ENCODE measurements at places on chromosomes 6 and 20.

DNA sequence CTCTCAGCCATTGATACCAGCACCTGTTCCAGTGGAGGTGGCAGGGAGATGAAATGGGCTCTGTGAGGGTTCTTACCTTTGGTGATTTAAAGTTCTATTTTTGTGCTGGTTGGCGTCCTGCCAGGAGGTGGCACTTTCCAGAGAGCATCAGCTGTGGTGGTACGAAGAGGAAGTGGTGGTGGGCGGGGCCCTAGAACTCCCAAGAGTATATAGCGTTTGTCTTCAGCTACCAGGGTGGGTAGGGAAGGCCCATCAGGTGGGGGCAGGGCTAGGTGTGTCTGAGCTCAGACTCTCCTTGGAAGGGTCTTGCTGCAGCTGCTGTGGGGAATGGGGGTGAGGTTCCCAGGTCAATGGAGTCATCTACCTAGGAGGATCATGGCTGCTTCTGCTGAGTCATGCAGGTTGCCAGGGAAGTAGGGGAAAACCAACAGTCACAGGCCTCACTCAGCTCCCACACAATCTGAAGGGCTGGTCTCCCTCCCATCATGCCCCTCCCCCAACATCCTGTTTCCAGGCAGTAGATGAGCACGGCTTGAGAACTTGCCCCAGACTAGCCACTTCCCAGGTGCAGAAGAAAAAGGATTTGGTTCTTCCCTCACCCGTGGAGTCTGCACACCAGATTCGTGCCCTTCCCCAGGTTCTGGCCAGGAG lies 46.6 kb downstream of the MOXD1 start:
- ATAC-seq, result peak; percentile 64

- no peak for ATAC-seq
Observed at GRCh38 chr6:23031986-23032385, 462.6 kb downstream of the HDGFL1 start.

- peak; percentile 27 for ATAC-seq
Observed at GRCh38 chr6:21593927-21594415, 420 bp downstream of the SOX4 start.

DNA sequence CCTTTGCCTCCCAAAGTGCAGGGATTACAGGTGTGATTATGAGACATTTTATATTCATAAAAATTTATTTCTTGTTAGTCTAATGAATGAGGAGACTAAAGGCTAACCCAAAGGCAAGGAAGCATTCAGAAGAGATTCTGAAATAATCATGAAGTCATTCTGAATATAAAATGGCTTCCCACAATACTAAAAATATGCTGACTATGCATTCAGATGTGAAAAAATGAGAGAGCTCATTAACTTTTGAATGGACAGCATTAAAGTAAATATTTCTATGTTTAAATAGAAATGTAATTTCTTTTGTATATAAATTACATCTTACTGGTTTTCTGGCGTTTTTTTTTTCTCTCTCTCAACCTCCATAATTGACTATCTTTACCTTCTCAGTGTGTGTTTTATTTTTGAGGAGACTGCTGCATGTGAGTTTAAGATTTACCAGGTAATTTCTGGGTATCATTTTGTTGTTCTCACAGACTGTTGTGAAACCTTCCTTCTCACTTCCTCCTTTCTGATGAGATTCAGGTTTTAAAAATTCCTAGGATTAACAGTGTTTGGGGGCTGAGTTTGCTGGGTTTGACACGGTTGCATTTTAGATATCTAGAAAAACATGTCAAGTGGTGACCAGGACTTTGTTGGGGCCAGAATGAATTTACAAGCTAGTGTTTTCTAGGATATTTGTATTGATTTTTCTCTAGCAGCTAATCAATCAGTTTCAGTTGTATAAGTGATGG lies 316.6 kb downstream of the CDKAL1 start:
- ATAC-seq, result no peak

DNA sequence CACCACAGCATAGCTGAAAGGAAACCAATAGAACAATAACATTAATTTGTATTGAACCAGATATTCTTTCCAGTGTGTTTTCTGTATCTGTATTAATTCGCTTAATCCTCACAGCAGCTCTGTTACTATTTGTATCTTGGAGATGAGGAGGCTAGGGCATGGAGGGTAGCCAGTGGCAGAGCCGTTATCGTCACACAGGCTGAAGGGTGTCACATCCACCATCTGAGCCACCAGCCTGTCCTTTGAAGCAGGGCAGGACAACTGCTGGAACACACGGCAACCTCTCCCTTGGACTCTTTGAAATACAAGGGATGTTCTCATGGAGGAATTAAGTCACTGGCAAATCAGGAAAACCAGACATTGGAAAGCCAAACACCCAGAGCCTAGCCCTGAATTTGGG lies 628.0 kb upstream of the CDH4 start:
- no peak for ATAC-seq

DNA sequence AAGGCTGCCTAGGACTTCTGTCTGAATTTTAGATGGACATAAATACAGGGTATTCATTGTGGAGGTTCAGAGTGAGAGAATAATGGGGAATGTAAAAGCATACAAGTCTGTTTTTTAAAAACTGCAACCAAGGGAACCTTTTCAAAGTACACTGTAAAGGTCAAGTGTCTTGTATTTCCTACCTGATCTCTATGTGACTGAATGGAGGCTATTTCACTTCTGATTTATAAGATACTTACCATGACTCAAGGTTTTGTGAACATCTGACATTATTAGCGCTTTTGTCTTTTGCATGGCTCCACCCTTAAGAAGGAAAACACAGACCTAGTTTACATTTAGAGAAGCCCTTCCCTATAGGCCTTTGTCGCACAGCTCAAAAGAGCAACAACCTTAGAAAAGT lies 126.5 kb downstream of the ZFAND3 start:
- no peak for ATAC-seq

DNA sequence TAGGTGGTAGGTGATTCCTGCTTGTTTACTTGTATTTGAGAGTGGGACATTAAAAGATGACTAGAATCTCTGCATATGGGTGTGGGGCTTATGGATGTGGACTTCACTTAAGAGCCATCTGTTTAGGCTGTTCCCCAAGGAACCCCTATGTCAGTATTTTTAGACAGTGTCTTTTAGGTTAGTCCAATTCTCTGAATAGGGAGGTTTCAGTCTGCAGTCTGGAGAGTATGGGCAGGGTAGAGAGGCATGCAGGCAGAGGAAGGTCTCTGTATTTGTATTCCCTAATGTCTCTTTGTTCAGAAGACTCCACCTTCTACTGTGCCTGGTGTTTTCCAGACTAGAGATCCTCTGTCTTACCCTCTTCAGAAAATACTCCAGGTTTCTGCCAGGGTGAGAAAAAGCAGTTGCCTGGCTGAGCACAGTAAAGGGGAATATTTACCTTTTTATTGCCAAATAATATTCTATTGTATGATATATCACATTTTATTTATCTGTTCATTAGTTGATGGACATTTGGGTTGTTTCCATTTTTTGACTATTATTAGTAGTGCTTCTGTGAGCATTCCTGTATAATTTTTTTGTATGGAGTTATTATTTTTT lies 19.1 kb downstream of the SLX4IP start:
- ATAC-seq, result no peak

DNA sequence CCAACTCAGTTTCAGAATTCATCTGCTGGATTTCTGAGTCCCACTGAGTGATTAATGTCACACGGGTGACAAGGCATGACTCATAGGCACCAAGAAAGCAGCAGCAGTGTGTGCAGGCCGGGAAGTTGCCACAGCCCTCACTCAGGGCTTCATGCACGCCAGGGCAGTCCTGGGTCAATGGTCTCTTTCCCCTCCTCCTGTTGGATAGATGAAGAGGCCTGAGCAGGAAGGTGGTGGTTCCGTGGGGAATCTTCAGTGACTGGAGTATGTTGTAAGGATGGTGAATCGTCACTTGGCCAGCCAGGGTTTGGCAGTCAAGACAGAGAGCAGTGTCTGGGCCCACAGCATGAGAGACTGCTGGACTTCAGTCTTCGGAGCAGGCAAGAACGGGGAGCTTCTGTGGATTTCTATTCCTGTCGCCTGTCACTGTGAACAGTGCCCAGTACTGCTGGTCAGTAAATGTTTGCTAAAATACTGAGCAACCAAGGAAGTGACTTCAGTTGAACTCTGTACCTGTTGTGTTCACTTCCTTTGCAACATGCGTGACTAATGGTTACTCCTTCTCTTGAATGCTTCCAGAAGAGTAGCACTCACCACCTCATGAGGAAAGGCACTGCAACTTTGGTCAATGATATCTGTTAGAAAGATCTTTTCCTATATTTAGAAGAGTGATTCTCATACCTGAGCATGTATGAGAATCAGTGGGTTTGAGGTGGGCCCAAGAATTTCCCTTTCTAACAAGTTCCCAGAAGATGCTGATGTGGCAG lies 62.0 kb upstream of the CD93 start:
- ATAC-seq, result peak; percentile 91

DNA sequence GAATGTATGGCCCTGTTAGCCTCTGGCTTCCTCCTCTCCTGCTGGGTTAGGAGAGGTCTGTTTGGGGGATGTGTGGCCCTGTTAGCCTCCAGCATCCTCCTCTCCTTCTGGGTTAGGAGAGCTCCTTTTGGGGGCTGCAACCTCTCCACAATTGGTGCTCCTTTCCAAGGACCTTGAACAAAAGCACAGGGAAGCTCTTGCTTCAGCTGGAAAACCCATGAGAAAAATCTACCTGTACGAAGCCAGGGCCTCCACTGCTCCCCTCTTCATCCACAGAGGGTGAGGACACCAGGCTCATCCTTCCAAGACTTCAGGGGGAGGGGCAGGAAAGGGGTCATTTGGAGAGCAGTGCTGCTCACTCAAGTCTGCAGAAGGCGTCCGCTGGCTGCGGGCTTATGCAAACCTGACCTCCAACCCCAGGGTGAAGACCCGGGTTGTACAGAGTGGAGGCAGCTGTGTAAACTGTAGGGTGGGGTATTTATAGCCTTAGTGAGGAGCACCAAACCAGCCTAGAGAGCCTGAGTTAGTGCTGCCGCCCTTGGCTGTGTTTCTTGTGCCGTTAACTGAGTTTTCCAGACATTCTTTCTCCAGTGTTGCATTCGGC lies 62.1 kb downstream of the SLC24A3 start:
- ATAC-seq, result no peak

DNA sequence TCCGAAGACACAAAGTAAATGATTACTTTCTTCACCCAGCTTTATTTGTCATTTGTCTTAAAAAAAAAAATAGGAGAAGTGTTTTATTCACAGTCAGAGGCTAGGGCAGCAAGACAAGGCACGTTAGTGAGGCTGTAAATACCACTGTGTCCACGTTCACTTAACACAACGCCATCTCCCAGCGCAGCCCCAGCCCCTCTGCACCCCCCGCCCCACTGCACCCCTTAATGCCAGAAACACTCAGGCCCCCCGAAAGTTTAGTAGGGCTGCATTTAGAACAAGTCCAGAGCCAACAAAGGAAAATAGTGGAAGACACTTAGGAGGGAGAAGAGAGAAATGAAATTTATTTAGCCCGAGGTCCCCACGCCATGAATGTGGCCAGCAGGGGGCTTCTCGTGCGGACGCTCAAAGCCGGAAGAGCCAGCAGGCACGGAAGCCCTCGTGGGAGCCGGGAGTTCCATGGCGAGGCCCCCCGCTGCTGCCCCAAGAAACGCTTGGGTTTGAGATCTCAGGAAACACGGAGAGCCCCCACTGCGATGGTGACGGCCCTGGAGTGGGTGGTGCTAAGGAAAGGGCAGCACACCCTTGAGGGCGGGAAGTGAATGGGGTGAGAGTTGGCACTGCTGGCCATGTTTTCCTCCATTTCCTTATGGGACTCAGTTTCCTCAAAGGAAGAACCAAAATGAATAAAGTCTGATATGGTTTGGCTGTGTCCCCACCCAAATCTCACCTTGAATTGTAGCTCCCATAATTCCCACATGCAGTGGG lies 50.2 kb downstream of the IYD start:
- peak; percentile 42 for ATAC-seq

GRCh38 chr6:81865712-81866111 lies 113.2 kb upstream of the TENT5A start:
- ATAC-seq, result no peak

- no peak for ATAC-seq
Observed at GRCh38 chr20:59324521-59325141, 24.2 kb downstream of the EDN3 start.

DNA sequence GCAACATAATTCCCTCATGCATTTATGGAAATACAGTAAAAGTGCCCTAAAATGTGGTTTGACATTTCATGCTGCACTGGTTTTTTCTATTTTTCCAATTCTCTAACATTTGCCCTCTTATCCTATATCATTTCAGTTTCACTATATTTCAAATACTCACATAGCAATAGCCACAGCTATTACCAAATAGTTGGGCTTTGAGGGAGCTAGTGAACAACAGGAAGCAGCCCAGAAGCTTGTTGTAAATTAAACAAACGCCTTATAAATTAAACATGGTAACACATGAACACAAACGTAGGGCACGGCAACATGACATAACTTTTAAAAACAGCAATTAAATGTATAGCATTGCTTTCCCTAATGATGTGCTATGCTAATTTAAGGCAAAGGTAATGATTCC lies 469.0 kb downstream of the CDC5L start:
- ATAC-seq, result no peak

GRCh38 chr20:18265441-18265840 lies 22.9 kb upstream of the ZNF133 start:
- ATAC-seq, result no peak

GRCh38 chr6:126302191-126302590 lies 37.7 kb upstream of the CENPW start:
- ATAC-seq, result peak; percentile 43

GRCh38 chr6:33791620-33792019 lies 2.7 kb upstream of the LEMD2 start:
- ATAC-seq, result no peak
